ENCODE measurements at places on chromosomes 1 and 21.

GRCh38 chr1:11513681-11514080, 34.7 kb downstream of the DISP3 start:
- DNase-seq, result no peak

- no peak for DNase-seq
Observed at GRCh38 chr1:31295874-31296485, 608 bp downstream of the SNRNP40 start.

DNA sequence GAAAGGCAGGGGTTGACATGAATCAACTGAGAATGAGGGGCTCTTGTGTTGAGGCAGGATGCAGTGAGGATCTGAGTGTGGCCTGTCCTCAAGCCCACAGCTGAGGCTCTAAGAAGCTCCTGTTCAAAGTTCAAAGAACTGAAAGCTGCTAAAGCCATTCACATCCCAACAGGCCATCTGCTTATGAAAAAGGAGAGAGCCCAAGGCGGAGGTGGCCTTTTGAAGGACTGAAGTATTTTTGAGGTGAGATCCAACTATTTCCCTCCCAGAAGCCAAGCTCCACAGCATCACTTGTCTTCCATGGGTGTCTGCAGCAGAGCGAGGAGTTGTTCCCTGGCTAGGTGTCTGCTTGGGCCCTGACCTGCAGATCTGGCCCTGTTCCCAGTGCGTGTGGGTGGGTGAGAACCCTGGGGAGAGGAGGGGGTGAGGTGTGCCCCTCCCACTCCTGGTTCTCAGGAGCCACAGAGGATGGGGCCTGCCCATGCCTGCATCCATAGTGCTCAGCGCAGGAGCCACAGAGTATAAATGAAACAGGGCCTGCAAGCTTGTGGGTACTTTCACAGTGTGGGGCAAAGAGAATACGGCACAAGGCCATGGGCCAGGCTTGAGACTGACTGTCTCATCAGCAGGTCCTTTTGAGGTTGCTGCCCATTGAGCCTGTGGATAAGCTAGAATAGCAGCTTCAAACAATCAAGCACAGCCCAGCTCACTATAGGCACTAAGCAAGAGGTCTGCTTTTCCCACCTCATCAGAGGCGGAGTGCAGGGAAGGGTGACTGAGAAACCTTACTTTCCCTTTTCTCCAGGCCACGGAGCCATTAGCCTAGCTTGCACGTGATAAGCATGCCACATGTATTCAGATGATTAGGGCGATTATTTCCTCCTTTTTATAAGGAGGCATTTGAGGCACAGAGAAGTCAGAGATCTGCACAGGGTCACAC, 15.7 kb downstream of the REG4 start:
- peak; percentile 48 for DNase-seq

DNA sequence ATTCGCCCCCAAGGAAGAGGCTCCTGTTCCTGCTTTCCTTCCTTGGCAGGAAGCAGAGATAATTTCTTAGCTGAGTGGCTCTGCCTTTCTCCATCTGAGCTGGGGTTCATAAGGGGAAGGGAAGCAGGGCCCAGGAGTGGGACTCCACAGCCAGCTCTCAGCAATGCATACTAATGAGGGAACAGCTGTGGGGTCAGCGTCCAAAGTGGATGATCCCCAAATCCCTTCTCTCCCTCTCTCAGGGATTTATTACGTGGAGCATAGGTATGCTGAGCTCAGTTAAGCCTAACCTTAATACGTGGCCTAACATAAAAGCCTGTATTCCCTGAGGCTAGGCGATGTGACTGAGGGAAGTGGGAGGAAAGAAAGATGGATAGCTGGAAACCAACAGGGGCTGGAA, 87.3 kb upstream of the CTTNBP2NL start:
- no peak for DNase-seq

DNA sequence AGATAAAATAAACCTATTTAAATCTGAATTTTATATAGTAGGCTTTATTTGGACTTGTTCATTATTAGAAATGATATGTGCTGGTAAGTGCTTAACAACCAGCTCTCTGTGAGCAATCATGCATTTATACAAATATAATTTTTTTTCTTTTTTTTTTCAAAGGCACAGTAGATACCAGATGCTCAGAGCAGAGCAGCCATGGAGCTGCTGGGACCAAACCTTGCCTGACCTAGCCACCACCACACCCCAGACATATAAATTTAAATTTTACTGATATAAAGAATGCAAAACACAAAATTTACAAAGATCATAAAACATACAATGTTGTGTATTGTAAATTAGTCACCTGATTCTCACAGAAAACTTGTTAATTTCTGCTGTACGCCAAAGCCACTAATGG, 290.6 kb downstream of the SDCCAG8 start:
- DNase-seq, result no peak

DNA sequence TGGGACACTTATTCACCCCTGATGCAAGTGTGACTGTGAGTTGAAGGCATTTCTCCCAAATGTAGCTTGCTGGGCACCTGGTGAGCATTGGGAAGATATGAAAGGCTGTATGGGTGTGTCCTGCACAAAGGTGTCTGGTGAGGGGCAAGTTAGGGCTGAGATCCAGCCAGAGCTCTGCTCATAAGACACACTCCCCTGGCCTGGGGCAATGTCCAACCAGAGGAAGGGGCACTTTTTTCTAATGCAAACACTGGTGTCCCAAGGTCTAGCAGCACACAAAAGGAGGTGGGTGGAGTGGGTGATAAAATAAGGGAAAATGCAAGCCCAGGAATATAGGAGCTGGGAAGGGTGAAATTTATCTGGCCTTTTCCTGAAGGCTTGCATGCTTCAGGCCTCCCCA, 57.0 kb upstream of the TRABD2B start:
- no peak for DNase-seq

- no peak for DNase-seq
Observed at GRCh38 chr1:234582681-234583301, 27.2 kb downstream of the IRF2BP2 start.
